Right lobe of liver (tissue), 6 donors: ENCODE measurements at places on chromosomes 1 and 21.

DNA sequence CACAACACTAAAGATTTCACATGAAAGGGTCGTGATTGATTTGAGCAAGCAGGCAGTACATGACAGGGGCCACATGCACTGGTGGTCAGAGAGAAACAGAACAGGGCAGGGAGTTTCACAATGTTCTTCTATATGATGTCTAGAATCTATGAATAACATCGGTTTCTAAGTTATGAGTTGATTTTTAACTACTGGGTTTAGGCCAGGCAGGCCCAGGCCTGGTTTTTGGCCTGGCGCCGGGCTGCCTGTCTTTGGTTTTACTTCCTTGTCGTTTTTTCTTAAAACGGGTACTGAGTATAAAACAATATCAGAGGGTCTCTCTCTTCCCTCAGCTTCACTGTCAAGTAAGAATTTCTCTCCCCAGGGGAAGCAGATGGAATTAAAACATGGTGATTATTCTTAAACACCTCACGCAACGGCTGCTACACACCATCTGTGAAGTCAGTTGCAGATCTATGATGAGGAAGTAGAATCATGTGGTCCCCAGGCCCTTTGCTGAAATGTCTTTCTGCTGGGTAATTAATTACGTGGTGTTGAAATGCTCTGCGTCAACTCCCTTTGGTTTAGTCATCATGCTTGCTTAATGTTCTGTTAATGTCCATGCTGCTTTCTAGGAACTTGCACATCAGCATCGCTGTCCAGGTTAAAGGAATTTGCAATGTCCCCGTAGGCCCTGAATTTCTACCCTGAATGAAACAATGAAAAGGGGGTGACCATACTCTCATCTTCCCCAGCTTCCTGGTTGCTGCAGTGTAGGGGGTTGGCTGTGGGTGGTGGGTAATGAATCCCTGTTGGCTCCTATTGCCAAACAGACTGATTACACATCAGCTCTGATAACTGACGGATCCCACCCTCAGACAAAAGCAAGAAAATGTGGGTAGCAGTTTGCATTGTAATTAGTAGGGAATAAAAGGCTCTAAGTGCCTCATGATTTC is 70.3 kb downstream of the SERINC2 start:
- DNase-seq = no peak

- no peak for DNase-seq
Observed at GRCh38 chr1:234942879-234943506, 185.6 kb downstream of the TOMM20 start.

- peak; percentile 57 for DNase-seq
Observed at GRCh38 chr1:16235944-16236510, 956 bp downstream of the CPLANE2 start.

- DNase-seq = no peak
Observed at GRCh38 chr1:115952547-115952946, 23.8 kb upstream of the SLC22A15 start.

GRCh38 chr1:89363196-89363595 is 663 bp upstream of the GBP6 start:
- DNase-seq = no peak

- no peak for DNase-seq
Observed at GRCh38 chr1:8980656-8981055, 35.0 kb downstream of the CA6 start.

- no peak for DNase-seq
Observed at GRCh38 chr1:32729254-32730046, 26.9 kb upstream of the SYNC start.

- DNase-seq = no peak
Observed at GRCh38 chr1:201737352-201738060, 91.5 kb upstream of the IPO9 start.

DNA sequence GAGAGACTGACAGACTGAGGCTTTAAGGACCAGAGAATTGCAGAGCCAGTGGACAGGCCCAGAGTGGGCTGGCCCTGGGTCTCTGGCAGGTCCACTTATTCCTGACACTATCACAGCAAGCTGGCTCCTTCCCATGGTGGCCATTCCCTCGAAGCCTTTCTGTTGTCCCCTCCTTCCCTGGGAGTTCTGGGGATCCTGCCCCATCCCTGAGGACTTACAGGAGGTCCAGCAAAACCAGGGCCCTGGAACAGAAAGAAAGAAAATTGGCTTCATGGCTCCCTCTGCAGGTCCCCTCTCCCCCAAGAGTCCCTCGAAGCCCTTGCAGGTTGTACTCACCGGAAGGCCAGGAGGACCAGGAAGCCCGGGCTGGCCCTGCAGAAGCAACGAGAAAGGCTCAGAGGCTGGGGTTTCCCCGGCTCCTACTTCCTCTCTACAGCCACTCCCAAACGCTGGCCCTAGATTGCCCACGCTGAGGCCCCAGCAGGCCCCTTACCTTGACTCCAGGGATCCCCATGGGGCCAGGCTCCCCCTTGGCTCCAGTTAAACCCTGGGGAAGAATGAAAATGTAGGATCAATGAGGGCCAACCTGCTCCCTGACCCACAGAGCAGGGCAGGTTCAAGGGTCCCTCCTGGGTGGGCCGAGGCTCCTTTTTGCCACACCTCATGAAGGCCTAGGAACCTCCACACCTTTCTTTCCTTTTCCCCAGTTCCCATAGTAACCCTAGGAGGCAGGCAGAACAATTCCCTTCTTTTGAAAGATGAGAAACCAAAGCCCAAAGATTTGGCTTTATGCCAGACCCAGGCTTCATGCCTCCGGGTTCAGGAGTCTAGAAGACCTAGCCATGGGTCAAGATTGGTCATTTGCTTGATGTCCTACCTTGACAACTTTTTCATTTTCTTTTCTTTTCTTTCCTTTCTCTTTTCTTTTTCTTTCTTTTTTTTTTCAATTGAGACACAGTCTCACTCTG is 4.6 kb downstream of the COL9A2 start:
- DNase-seq = peak; percentile 76

DNA sequence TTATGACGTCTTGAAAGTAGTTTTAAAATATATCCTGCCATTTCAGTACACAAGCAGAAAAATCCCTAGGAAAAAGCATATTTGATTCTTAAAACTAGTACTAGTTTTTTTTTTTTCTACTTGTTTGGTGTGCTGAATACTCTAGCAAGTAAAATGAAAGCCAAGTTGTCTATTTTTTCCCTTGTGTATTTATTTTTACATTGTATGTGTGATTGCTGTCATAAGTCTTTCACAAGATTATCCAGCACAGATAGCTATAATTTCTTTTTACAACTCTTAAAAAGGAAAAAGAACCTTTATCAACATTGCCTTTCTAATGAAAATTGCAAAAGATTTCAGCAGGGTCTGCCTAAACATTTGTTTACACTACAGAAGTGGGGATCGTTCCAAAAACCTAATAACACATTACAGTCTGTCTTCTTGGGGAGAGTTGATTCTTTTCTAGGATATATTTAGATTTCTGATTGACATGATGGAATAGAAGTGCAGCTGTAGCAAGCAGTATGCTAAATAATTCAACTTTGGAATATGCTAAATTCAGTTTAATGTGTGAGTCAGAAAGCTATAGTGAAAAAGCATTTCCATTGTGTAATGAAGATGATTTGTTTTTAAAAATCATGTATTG is 2.5 kb downstream of the DR1 start:
- no peak for DNase-seq

GRCh38 chr1:7558921-7559869 is 211.9 kb upstream of the VAMP3 start:
- no peak for DNase-seq

DNA sequence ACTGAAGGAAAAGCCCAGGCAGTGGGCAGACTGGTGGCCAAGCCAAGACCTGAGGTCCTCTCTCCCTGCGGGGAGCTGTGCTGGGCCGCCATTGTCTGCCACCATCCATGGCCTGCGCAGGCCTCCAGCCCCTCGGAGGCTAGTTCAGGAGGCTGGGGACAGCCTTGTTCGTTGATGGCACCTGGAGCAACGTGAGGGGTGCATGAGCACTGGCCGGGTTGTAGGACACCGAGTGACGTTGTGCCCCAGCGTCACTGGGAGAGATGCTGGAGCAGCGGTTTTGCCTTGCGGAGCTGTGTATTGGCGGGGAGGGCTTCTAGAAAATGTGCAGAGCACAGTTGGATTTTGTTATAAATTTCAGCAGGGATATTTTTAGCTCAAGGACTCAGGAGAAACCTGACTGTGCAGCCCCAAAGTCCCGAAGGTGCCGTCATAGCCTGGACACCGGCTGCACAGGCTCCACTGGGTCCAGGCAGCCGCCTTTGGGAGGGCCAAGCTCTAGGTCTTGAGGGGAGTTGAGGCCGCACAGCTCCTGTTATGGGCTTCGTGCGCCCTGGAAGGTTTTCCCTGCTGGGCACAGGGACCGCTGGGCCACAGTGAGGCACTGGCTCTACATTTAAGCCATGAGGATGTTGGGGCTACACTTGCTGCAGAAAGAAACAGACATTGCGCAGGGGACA is 48.2 kb upstream of the ADARB1 start:
- no peak for DNase-seq

- DNase-seq = no peak
Observed at GRCh38 chr1:54107131-54107530, 45.7 kb downstream of the CDCP2 start.

DNA sequence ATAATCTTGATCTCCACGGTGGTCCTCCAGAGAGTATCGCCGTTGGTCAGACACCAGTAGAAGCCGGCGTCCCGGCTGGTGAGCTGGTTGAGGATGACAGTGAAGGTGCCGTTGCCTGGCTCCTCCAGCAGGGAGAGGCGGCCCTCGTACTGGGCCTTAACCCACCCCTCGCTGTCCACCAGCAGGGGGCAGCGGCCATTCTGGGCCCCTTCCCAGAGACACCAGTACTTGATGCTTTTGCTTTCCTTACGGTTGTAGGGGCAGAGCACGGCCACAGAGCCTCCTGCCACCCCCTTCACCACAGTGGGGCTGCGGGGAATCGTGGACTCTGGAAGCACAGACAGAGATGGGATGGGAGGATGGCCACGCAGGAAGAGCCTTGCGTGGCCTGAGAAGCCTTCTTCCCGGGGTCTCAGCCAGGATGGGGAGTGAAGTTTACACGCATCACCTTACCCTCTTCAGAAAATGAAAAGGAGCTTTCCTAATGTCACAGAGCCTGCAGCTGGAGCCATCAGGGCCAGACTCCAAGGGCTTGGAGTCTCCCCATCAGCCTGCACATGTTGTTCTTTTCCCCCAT is 10.7 kb downstream of the PIGR start:
- DNase-seq = peak; percentile 81

GRCh38 chr1:28744184-28744583 is 7.4 kb downstream of the YTHDF2 start:
- no peak for DNase-seq

- DNase-seq = no peak
Observed at GRCh38 chr21:14875704-14876523, 188.9 kb downstream of the NRIP1 start.

DNA sequence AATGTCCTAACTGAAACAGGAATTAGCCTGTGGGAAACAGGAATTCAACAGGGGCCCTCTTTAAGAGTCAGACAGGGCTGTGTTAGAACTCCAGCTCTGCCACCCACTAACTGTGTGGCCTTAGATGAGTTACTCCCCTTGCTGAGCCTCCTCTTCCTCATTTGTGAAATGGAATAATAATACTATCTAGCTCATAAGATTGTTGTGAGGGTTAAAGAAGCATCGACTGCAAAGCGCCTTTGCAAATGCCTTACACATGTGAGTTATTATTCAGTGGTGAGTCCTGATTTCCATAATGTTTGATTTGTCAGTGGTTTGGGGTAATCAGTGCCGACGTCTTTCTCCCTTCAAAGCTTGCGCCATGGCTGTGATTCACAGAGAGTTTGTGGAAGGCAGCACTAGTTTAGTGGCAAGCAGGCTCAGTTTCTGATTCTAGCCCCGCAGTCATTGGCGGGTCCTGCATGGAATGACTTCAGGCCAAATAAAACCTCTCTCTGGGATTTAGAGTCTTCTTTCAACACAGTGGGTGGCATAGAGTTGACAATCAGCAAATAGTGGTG is 388.5 kb downstream of the PLPP3 start:
- DNase-seq = no peak

GRCh38 chr21:34887105-34887442 is 162.0 kb downstream of the RUNX1 start:
- DNase-seq = no peak

DNA sequence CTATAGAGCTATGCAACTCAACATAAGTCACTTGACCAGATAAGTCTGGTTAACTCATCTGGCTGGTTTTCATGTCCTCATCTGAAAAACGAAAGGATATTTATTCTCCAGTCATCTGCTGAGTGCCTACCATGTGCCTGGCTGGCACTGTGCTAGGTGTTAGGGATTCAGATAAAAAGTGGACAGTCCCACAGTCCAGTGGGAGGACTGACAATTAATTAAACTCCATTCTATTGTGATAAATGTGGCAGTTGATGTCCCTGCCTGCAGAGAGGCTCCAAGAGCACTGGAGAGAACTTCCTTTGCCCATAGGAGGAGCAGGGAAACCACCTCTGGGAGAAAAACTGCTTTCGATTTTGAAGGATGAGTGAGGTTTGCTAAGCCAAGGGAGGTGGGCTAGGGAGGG is 5.4 kb downstream of the NUAK2 start:
- no peak for DNase-seq

GRCh38 chr1:153488731-153489130 is 28.3 kb upstream of the S100A7 start:
- no peak for DNase-seq

DNA sequence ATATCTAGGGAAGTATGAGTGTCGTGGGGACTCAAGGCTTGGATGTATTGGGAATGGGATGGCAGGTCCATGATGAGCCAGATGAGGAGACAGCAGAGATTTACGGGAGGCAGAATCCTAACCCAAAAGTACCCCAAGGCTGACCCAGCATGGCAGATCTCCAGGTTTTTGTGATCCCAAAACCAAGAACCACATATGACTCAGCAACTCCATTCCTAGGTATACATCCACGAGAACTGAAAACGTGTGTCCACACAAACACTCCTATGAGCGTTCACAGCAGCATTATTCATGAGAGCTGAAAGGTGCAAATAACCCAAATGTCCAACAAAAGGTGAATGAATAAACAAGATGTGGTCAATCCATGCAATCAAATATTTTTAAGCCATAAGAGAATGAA is 201.5 kb downstream of the KAZN start:
- no peak for DNase-seq

DNA sequence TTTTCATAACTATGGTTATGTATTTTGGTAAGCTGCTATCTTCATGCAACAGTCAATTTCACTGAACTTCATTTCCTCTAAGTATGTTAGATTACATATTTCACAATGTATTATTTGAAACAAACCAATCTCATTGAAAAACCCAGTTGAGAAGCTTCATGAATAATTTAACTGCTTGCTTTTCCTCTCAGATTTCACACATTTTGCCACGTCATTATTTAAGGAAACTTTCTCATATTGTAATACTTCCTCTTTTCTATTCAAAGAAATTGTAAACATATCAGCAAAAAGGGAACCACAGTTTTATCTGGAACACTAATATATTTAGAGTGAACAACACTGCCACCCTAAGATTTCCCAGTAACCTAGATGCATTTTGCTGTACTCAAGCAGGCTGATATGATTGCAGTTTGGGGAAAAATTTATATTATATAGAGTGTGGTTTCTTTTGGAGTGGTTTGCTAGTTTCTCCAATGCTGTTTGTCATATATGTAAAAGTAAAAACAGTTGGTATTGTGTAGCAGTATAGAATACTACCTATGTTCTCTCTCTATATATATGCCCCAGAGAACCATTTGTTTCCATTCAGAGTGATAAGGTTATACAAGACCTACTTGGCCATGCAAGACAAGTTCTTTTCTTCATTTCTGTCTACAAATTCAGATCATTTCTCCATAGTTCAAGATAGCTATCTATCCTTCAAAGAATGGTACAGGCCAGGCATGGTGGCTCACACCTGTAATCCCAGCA is 28.4 kb upstream of the AHCTF1 start:
- DNase-seq = no peak
